Osteocyte (in vitro differentiated cells): ENCODE measurements at places on chromosomes 2 and 18. TPM values are rescaled to one million over a fixed set of nuclear protein-coding genes. Genes with fewer than 3 reads are reported as not detected.

The POTEC gene
- total RNA-seq: not detected in 2 replicates

The GATA6 gene
- total RNA-seq: 1.9 and 2.4 TPM in 2 replicates

The CDK5R2 gene
- not detected in 2 replicates for total RNA-seq

The VWA3B gene
- not detected in 2 replicates for total RNA-seq

The POLR1A gene
- 43.2 and 49.5 TPM in 2 replicates for total RNA-seq

The CYP26B1 gene
- total RNA-seq: 0.89 and 1.3 TPM in 2 replicates

The PER2 gene
- total RNA-seq: 3.7 and 5.7 TPM in 2 replicates

The LRRTM1 gene
- total RNA-seq: not detected in 2 replicates

The IL36G gene
- total RNA-seq: not detected in 2 replicates

The GKN1 gene
- total RNA-seq: not detected in 2 replicates

The ANO7 gene
- 1.3 TPM in 2 replicates for total RNA-seq

The PPIG gene
- total RNA-seq: 44.3 and 45.9 TPM in 2 replicates

The PRKAG3 gene
- not detected in 2 replicates for total RNA-seq

The RAB12 gene
- total RNA-seq: 48.5 and 52.6 TPM in 2 replicates

The ACADL gene
- total RNA-seq: not detected in 2 replicates

The GYPC gene
- 110 and 114 TPM in 2 replicates for total RNA-seq

The DUSP2 gene
- 0.68 and 0.78 TPM in 2 replicates for total RNA-seq

The C2orf15 gene
- 0.26 TPM in 1 of 2 replicates, not detected in the other for total RNA-seq

The COL4A3 gene
- 0.32 and 0.57 TPM in 2 replicates for total RNA-seq

The CIB4 gene
- not detected in 2 replicates for total RNA-seq

The ACOXL gene
- total RNA-seq: not detected in 2 replicates

The CPO gene
- total RNA-seq: not detected in 2 replicates

The IL1R1 gene
- 56.3 and 59.8 TPM in 2 replicates for total RNA-seq

The LYPD6B gene
- total RNA-seq: 13.5 and 14.5 TPM in 2 replicates

The HMSD gene
- not detected in 2 replicates for total RNA-seq

The AKAIN1 gene
- not detected in 2 replicates for total RNA-seq

The CCT4 gene
- 125 and 130 TPM in 2 replicates for total RNA-seq

The ADRA2B gene
- not detected in 2 replicates for total RNA-seq

The UPP2 gene
- not detected in 2 replicates for total RNA-seq

The TCF7L1 gene
- 31.8 and 32.4 TPM in 2 replicates for total RNA-seq

The ZAP70 gene
- total RNA-seq: 0.44 and 1.1 TPM in 2 replicates

The SFT2D3 gene
- 7.5 and 8.4 TPM in 2 replicates for total RNA-seq

The PSMD14 gene
- total RNA-seq: 38.7 and 39.0 TPM in 2 replicates

The OTOF gene
- not detected in 2 replicates for total RNA-seq

The PLA2R1 gene
- total RNA-seq: 70.1 and 78.9 TPM in 2 replicates

The KCNJ3 gene
- not detected in 2 replicates for total RNA-seq

The ALPI gene
- total RNA-seq: not detected in 2 replicates

The ECEL1 gene
- 0.13 and 0.60 TPM in 2 replicates for total RNA-seq

The ANKRD39 gene
- total RNA-seq: 10.5 and 12.4 TPM in 2 replicates

The QPCT gene
- total RNA-seq: not detected in 2 replicates
